Choroid plexus epithelial cell (primary cell): ENCODE measurements at places on chromosomes 4 and X.

GRCh38 chrX:16310326-16310725 lies 143.0 kb downstream of the MAGEB17 start:
- DNase-seq: no peak

DNA sequence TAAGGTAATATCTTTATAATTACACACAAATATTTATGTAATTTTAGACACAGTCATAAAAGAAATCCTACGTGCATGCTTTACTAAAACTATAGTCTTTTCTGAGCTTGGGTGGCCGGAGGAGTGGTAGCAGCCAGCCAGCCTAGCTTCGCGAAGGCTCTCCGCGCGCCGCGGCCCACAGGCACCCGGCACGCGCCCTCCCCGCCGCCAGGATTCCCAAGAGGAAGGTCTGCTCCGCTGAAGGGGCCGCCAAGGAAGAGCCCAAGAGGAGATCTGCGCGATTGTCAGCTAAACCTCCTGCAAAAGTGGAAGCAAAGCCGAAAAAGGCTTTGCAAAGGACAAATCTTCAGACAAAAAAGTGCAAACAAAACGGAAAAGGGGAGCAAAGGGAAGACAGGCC lies 8.7 kb upstream of the PJA1 start:
- DNase-seq: no peak

DNA sequence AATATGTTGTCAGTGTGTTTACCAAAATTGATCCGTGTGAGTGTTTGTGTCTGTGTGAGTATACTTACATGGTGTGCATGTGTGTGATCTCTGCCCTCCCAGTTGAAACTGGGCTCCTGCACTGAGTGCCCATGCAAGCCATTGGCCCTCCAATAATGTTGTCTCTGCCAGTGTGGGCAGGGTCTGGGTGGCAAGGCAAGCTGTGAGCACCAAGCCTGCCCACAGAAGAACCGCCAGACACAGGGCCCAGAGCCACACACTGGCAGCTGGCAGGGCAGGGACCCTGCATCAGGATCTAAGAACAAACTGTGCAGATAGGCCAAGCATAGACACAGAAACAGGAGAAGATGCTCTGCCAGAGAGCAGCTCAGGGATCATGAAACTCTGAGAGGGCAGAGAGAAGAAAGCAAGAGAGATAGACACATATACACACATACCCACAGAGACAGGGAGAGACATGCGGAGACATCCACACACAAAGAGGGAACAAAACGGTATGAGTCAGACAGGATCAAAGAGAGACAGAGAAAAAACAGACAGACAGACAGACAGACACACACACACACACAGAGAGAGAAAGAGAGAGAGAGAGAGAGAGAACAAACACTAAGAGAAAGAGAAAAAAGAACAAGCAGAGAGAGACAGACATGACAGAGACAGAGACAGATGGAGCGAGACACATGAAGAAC lies 555.0 kb downstream of the MID1IP1 start:
- no peak for DNase-seq

GRCh38 chrX:57286507-57287251 lies at the start of gene FAAH2:
FAAH2 (plus strand) TSS chrX:57286706; CDS start chrX:57286826, 120 bp downstream.
- DNase-seq: no peak

- DNase-seq: no peak
These were observed 27.2 kb downstream of the LIN54 start for GRCh38 chr4:82983444-82983843.

- DNase-seq: no peak
These were observed 7.5 kb downstream of the MSX1 start for GRCh38 chr4:4866866-4867374.

- no peak for DNase-seq
These were observed 76.7 kb upstream of the FAM9C start for GRCh38 chrX:13121020-13121555.

GRCh38 chr4:113760094-113760794 lies 1.3 kb downstream of the CAMK2D start:
- peak; percentile 63 for DNase-seq

DNA sequence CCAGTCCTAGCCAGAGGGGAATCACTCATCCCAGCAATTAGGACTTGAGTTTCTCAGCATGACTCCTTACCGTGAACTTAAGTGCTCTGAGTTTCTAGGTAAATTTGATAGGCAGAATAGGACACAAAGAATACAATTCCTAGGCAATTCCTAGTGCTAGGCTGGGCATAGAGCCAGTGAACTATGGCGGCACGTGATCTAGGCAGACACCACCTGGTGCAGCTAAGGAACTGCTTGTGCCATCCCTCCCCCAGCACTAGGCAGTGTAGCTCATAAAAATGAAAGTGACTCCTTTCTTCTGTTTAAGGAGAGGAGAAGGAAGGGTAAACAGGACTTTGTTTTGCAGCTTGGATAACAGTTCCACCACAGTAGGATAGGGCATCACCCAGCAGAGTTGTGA lies 736.3 kb upstream of the PCDH7 start:
- DNase-seq: no peak

DNA sequence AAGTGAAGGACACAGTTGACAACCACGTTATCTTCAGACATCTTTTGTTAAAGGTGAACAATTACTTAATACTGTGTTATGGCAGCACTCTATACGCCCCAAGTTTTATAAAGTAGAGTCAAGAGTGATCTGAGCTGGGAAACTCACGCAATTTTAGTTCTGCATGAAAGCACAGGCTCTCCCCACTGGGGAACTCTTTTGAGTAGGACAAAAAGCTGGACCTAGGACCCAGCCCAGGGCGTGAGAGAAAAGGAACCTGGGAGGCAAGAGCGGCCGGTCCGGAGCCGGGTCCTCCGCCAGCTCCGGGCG lies 152.6 kb upstream of the SLC4A4 start:
- DNase-seq: no peak

DNA sequence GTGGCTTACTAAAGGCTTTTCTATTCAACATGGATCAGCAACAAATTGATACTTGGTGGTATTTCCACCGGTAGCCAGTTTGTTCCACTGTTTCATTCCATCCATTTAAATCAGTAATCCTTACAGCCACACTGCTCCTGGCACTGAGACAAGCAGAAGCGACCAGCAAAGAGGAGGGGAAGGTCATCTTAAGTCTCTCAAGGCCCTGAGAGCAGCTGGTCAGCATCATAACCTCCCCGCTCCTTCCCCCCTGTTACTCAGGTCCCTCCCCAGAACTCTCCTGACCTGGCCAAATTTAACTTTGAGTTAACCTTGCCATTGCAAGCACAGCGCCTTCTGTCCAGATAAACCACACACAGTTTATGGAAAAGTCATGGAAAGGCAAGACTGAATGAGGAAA lies 331.3 kb upstream of the KLF3 start:
- DNase-seq: no peak

GRCh38 chrX:131577413-131577812 lies 33.5 kb downstream of the OR13H1 start:
- no peak for DNase-seq

DNA sequence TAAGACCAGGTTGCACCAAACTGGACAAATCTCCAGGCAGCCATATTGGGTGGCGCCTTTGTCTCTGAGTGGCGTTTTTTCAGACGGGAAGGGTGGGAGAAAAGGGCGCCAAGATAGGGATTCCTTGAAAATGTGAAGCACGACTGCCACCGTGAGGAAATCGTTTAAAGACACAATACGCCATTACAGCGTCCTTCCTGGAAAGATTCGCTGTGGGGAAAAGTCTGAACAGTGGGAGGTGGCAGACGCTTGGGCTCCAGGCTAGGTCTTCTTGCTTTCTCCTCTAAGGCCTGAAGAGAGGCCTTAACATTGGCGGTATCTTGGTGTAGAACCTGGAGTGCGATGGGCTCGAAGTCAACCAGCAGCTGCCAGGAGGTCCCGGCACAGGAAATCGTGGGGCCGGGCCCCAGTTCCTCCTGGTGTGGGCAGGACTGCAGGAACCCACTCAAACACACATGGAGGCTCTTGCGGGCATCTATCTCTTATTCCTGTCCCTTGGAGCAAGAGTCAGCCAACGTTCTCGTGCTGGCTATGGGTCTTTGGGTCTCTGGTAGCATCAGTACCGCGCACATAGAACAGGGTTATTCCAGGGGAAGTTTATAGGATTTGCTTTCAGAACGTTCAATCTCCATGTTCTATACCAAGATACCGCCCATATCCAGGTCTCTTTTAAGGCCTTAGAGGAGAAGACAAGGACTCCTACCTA lies 208.8 kb downstream of the OR13H1 start:
- DNase-seq: no peak

DNA sequence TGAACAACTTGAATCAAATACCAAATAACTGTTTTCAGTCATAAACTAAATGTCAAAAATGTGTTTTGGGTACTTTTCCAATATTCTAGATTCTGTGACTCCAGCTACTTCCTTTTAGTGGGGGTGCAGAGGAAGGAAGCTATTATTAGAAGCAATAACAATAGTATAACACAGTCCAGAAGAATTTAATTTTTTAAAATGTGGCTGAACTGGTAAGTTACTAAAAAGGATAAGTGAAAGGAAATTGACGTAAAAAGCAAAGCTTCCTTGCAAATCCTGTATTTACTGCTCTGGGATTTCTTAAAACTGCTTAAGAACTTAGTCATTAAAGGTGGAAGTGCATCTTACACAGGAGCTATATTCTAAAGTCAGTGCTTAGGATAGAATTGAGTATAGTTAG lies 53.2 kb downstream of the MOSPD2 start:
- no peak for DNase-seq

DNA sequence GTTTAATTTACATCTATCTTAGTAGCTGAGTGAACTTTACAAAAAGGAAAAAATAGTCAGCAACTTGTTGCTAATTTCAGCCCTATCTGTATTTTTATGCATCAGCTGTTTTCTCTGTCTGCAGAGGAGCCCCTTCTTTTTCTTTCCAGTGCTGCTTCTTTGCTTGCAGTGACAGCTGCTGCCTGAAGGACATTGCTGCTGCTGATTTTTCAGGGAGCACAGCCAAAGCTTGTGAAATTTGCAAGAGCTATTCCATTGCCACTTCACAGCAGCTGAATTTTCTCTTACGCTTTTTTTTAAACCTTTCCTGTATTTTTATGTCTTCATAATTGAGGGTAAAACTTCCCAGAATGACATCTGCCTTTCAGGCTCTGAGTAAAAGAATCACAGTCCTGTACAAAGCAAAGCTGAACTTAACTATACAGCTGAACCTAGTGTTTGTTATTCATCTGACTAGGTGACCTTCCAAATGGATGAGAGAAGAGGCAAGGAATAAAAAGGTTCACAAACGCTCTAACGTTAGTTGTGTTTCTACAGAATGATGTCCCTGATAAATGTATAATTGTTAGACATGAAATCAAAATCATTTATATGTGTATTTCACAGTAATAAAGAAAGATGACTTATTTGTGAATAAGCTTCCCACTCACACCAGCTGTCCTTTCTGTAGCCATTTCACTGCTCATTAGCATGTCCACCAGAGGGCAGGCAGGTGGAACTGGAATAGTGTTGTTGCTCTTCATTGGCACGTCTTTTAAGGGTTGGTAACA lies 541.4 kb downstream of the ADGRL3 start:
- peak; percentile 57 for DNase-seq

GRCh38 chr4:139800082-139800481 lies 134.5 kb downstream of the MGST2 start:
- no peak for DNase-seq

GRCh38 chrX:71198066-71198465 lies 25.0 kb upstream of the GJB1 start:
- no peak for DNase-seq

DNA sequence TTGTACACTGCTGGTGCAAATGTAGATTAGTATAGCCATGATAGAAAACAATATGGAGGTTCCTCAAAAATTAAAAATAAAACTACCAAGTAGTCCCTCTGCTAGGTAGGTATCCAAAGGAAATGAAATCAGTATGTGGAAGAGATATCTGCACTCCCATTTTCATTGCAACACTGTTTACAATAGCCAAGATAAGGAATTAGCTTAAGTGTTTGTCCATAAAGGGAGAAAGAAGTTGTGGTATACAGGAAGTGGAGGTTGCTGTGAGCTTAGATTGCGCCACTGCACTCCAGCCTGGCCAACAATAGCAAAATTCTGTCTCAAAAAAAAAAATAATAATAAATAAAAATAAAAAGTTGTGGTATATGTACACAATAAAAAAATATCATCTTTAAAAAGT lies 325.0 kb upstream of the EMCN start:
- peak; percentile 42 for DNase-seq

DNA sequence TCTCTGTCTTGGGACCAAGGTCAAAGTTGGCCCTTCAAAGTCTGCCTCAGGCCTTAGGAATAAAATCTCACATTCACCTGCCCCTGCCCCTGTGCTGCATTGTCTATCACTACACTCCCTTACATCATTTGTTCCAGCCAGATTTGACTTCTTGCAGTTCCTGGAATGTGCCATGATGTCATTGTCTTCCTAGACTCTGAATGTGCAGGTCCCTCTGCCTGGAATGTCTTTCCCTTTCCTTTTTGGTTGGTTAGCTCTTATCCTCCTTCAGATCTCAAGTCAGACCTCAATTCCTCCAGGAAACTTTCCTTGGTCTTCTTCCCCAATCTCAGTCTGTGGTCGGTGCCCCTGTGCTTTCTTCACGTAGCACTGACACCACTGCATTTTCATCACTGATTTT lies 67.7 kb upstream of the EFNB1 start:
- DNase-seq: no peak

DNA sequence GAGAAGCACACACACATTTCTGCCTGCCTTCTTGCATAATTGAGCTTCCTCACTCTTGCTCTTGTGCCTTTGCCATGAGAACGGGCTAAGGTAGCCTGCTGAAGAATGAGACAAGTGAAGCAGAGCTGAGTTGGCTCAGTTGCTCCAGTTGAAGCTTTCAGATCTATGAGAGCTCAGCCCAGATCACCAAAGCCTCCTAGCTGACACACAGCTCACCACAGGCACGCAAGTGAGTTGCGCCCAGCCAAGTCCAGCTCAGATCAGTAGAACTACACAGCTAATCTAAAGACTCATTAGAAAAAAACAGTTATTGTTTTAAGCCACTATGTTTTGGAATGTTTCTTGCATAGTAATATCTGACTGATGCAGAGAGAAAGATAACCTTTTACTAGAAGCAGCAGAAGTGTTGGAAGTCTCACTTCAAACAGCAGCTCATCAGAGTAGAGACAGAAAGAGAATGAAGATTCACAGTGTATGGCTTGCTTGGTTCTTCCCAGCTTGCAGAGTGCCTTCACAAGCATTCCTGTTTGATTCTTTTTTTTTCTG lies 362.4 kb downstream of the MID1IP1 start:
- DNase-seq: no peak

DNA sequence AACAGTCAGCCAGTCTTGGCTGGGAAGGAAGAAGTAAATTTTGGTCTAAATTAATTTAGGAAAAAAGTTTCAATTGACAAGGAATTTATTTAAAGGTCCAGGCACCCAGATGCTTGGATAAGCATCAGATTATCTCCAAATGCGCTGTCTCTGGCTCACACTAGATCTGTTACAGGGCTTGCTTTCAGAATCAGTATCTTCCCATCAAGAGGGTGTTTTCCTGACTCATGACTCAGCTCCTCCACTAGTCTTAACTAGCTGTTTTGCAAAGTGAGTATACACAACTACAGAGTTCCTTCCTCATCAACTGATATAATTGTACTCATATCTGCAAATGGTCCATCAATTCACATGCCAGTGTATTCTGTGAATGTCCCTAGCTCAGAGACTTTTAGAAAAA lies 482.1 kb upstream of the CPEB2 start:
- DNase-seq: peak; percentile 62

GRCh38 chr4:90641861-90642599 lies 514.8 kb downstream of the CCSER1 start:
- DNase-seq: no peak

GRCh38 chr4:138775890-138776289 lies 239.7 kb upstream of the NOCT start:
- peak; percentile 5 for DNase-seq
